DMS53 (cell line): ENCODE measurements at places on chromosomes 2 and 18.

GRCh38 chr2:201842131-201842860 lies 36.0 kb downstream of the CDK15 start:
- DNase-seq: no peak

- no peak for DNase-seq
These were observed 132.0 kb upstream of the RGPD4 start for GRCh38 chr2:107694667-107695066.

GRCh38 chr2:72914206-72914559 lies 3.1 kb upstream of the EMX1 start:
- DNase-seq: no peak

DNA sequence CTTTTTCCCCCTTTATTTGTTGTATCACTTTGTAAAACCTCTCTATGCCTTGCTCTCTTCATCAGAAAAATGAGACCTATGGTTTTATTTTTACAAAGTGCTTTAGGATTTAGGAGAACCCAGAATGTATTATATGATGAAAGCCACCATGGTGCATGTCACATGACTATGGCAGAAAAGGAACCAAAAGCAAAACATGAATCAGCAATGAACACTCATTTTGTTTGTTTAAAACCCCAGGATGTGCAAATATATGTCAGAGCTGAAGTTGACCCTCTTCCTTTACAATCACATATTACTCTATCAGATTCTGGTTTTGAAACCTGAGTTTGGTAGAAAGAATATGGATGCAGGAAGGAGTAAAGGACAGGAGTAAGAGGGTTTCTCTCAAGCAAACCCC lies 70.0 kb downstream of the FIGN start:
- peak; percentile 73 for DNase-seq

DNA sequence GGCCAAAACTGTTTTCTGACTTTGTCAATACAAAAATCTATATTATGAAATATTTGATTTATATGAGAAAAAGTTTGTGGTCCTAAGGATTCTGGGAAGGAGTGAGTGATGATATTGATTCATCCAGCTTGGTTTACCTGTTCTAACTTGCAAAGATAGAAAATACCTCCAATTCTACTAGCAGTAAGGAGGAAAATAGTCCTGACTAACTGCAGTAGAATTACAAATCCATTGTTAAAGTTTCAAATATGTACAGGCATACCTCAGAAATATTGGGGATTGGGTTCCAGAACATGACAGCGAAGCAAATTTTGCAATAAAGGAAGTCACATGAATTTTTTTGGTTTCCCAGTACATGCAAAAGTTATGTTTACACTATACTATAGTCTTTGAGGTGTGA lies 158.8 kb upstream of the CYRIA start:
- DNase-seq: no peak

DNA sequence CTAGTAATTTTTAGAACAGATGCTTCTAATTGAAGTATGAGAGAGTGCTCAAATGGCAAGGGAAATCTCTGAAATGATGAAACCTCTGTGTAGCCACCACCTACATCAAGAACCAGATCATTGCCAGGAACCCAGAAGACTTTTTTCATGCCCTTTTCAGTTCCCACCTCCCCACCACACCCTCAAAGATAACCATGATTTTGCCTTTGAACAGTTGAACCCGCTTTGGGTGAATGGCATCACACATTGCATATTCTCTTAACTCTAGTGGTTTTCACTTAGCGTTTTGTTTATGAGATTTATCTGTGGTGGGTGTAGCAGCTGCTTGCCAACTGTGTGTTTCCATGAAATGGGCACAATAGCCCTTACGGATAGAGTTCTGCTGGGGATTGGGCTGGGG lies 142.9 kb upstream of the HDAC4 start:
- no peak for DNase-seq
